ENCODE measurements at places on chromosomes 7 and 10.

DNA sequence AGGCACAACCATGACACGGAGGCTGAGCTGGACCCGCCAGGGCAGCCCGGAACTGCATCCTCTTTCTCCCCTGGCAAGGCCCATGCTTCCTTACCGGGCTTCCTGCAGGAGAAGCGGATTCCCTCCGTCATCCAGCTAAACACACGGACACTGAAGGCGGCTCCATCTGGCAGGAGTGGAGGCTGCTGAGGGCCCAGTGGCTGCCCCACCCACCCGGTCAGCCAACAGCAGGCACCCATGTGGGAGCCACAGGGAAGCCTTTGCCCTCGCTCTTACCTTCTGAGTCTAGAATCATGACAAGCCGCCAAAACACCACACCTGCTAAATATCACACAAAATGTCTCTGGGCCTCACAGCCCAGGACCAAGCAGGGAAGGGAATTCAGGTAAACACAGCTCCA lies 321.6 kb upstream of the RNF32 start:
- DNase-seq: no peak

DNA sequence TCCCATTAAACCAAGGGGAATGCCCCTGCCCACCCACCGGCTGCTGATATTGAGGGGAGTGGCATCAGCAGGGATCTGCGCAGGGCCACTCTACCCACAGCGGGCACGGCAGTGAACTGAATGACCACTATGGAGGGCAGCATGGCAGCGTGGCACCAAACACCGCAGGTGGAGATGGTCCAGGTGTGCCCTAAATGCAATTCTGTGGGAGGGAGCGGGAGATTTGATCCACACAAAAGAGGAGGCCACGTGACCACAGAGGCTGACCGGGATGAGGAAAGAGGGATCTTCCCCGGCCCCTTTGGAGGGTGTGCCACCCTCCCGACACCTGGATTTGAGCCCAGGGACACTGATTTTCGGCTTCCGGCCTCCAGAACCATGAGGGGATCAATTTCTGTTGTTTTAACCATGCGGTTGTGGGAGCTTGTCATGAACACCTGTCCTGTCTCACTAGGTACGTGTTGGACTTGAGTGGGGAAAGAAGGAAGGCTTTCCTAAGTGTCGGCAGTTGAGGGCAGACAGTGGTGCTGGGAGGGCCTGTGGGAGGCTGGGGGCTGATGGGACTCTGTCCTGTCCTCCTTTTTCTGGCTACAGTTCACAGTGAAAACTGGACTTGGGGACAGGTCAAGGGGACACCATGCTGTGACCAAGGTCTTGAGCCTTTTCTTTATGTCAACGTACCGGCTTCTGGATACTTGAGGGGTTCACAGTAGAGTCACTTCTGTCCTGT lies 66.1 kb downstream of the CFAP46 start:
- DNase-seq: no peak

GRCh38 chr7:33509206-33509605 lies 379.8 kb downstream of the BBS9 start:
- no peak for DNase-seq

GRCh38 chr10:11886138-11886474 lies 63.0 kb downstream of the PROSER2 start:
- no peak for DNase-seq

DNA sequence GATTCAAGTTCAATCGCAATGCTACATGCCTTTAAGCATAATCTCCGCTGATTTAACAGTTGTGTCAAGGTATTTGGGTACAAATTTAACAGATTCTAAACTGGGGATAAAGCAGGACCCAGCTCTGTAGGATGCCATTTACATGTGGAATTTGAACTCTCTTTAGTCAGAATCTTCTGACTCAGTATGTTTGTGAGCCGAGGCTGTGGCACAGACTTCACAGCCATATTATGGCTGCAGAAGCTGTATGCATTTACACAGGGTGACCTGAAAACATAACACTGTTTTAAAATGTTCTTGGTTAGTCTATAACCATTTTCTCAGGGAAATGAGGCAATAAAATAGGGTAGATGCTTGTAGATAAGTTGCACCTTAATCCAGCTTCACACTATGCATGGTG lies 8.7 kb downstream of the PDLIM1 start:
- no peak for DNase-seq

- DNase-seq: no peak
These were observed 42.5 kb upstream of the LCOR start for GRCh38 chr10:96789571-96790108.

DNA sequence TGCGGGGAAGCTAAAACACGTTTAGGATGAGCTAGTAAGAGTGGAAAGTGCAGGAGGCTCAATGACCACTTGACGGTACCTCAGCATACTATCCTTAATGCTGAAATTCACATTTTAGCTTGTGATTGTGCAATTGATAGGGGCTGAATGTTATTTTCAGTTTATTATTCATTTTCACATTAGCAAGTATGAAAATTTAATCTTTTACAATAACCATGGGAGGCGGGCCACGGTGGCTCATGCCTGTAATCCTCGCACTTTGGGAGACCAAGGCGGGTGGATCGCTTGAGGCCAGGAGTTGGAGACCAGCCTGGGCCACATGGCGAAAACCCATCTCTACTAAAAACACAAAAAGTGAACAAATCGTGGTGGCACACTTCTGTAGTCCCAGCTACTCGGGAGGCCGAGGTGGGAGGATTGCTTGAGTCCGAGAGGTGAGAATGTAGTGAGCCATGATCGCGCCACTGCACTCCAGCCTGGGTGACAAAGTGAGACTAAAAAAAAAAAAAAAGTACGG lies 22.0 kb upstream of the ANLN start:
- DNase-seq: no peak

GRCh38 chr10:90313576-90314325 lies 544.1 kb downstream of the HTR7 start:
- DNase-seq: no peak

DNA sequence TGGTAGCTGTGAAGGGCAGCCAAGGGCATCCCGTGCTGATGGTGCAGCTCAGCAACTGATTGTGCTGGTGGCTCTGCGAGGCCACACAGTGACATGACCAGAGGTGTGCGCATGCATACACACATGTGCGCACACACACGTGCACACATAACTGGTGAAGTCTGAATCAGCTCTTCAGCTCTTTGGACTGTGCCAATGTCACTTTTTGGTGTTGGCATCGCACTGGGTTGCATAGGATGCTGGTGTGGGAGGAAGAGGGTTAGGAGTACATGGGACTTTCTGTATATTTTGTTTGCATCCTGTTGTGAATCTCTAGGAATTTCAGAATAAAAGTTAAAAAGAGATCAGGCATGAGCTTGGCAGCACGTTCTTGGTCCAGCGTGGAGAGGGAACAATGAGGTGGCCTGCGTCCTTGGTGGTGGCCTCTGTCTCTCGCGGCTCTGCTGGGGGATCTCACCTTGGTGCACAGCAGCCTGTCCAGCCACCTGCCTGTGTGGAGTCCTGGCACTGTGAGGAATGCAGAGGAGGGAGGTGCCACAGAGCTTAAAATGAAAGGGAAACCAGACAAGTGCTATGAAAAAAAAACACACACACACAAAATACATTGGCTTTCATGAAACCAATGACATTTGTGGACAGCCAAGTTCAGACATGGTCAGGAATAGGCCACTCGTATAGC lies 124.0 kb downstream of the TRRAP start:
- DNase-seq: no peak

- no peak for DNase-seq
These were observed 17.2 kb upstream of the ATP6V0E2 start for GRCh38 chr7:149856583-149856982.
